Stimulated activated naive CD4-positive, alpha-beta T cell (primary cell): ENCODE measurements at places on chromosomes 7 and 10.

DNA sequence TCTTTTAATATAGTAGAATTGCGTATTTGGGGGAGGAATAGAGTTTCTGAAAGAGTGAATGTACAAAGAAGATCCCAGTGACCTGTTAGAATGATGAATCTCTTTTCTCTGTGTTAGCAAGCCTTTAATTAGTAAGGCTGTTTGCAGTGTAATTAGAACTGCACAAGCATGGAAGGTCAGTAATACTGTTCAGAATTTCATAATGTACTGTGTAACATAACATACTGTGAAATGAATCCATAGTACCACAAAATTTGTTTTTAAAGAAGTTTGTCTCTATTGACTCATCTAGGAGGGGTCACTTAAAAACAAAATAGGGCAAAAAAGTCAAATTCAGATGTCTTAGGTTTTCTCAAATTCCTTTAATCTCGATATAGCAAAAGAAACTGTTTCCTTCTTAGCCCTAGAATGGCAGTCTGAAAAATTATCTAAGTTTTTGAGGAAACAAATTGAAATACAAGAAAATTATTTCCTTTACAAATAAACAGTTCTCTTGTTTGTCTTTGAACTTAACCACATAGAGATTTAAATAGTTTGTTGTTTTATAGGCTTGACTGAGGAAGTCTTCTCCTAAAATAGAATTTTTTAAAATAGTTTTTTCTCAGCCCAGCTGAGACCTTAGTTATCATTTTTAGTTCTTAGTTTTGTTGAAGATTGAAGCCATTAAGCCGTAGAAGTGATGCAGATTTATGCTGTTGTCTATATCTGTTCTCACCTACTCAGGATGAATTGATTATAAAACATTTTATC is 12.5 kb downstream of the ADK start:
- no peak for DNase-seq

- no peak for DNase-seq
Measured at GRCh38 chr7:66517212-66517909, 111.3 kb upstream of the KCTD7 start.

DNA sequence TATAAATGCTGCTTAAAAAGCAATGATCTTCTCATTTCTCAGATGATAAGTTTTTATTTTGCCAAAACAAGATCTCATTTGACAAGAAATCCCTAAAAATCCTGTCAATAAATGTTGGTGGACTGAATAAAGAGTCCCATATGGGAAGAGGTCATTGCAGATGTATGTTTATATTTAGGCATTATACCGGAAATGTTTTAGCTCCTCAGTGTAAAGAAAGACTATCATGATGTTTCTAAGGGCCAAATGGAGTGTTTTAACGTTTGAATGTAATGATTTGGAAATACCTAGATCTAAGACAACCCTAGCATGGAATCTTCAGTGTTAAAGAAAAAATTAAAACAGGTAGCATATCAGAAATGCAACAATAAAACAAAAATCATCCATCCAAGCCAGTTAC is 457.8 kb upstream of the NFE2L3 start:
- no peak for DNase-seq

GRCh38 chr7:37719077-37719476 is 35.5 kb downstream of the GPR141 start:
- no peak for DNase-seq

GRCh38 chr7:42070068-42070467 is 166.9 kb downstream of the GLI3 start:
- DNase-seq = no peak
